Anterior cingulate cortex (tissue), 58 donors: ENCODE measurements at places on chromosomes 5 and 9.

- no peak for DNase-seq
Measured at GRCh38 chr5:113764382-113764781, 250.9 kb downstream of the YTHDC2 start.

DNA sequence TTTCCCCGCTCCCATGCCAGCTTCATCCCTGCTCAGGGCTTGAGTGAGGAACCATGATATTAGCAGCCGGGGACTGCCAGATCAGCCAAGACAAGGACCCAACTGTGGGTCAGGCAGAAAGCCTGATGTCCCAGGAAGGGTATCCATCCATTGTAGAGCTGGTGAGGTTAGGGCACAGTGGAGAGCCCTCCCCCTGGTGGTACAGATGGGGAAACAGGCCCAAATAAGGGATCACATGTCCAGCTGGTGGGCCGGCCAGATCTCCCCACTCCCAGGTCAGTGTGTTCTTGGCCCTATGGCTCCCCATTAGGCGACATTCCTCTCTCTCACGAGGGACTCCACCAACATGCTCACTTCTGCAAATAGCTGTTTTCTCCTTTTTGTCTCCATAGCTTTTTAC is 9.0 kb downstream of the CDX1 start:
- DNase-seq: no peak

DNA sequence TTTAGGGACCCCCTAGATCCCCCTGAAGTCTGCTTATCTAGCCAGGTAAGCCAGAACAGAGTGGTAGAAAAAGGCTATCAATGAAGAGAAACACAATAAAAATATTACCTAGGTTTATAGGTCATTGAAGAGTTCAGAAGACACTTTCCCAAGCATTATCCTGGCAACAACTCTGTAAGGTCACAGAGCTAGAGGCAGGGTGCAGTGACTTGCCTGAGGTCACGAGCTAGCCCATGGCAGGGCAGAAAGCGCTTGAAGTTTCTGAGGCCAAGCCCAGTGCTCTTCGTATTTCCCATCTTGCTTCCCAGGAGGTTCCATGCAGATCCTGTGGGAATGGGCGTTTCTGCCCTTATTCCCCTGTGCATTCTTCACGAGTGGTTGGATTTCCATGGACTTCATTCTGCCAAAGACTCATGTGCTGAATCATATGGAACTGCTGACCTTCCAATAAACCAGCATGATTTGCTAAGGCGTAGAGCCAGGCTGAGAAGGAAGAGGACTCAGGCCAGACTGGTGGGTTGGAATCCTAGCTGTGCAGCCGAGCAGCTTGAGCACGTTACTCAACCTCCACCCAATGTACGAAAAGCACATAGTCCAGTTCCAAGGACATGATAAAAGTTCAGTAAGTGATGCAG is 22.1 kb downstream of the TRMO start:
- no peak for DNase-seq

DNA sequence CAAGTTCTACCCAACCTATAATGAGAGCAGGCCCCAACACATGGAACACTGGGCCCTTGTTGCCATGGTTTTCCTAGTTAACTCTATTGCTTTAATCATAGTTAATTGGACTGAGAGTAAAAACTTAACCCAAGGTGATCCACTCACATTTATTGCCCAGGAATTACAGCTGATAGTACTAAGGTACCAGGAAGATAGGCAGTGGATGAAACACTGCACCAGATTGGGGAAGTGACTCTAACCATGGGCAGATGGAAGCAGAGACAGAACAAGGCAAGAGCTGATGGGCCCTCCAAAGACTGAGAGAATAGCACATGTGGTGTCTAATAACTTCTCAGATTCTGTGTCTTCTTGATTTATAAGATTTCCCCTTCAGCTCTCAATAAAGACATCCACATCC is 145.7 kb upstream of the TRIM32 start:
- no peak for DNase-seq

DNA sequence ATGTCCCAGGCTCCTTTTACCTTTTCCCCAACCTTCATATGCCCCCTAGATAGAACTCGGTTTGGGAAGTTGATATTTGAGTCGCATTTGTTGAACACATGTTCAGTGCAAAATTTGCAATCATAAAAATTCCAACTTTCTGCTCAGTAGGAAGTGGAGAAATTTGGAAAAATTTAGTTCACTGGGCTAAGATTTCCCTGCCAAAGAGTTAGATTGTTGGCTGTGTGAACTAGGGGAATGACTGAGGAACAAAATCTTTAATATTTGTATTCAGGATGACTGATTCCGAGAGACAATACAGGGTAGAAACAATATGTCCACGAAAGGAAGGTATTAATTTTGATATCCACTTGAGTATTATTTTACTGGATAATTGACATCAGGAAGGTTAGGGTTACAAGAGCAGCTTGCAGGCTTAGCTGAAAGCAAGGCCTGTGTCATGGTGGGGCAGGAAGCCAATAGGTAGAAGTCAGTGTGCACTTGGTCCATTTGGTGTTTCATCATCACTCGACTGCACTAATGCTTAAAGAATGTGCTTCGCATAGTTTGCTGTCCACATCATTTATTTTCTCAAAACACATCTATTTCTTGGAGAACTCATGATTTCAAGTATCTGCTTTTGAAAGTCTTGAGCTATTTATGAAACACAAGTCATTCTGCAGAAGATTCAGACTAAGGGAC is 59.4 kb upstream of the GNA14 start:
- no peak for DNase-seq

DNA sequence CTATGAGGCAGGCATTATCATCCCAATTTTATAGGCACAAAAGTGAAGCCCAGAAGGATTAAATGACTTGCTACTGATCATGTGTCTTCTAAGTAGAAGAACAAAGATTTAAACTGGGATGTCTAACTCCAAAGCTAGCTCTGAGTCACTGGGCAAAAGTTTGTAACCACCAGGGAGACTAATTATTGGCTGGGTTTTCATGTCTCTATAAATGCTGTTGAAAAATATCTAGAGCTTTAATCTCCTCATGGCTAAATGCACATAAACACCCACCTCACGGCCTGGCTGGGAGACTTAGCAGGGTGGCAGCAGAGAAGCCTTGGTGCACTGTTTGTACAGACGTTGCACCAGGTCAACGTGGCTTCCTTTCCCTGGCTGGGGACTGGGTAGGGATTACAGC is 144.6 kb downstream of the MELK start:
- no peak for DNase-seq

DNA sequence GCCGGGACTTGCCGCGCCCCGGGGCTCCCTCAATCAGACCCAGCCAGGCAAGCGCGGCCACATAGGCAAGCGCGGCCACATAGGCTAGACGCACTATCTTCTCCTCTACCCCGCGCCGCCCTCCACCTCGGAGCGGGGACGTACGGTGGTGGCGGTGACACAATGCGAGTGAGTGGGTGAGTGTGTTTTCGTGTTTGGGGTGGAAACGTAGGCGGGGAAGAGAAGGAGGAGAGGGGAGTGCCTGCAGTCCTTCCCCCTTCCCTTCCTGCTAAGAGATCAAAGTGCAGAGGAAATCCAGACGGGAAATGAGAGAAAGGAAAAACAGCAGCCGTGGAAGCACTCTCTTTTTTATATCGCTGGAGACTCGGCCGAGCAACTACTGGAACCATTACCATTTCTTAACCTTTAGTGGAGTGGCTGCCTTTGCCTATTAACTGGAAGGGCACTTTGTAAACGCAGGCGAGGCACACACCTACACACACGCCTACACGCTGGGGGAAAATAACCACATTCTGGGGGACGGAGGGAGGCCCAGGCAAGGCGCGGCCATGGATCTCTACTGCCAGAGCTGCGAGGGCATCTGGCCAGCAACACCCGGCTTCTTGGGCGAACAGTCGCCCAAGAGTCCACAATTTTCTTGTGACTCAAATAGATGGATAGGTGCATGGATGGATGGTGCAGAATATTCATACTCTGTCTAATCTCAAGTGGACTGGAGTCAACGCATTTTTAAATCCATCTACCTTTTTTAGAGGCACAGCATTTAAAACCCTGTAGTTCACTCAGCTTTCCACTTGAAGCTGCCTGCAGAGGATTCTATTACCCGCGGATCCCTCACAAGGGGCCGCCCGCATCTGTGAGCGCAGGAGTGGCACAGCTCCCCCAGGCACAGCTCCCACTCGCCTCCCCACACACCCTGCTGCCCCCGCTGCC is 2.1 kb downstream of the EDIL3 start:
- peak; percentile 9 for DNase-seq

- no peak for DNase-seq
Measured at GRCh38 chr5:181189363-181189961, 15.5 kb downstream of the TRIM7 start.

GRCh38 chr5:170843870-170844269 is 17.9 kb upstream of the RANBP17 start:
- no peak for DNase-seq

- DNase-seq: no peak
Measured at GRCh38 chr9:97840521-97840920, 12.5 kb upstream of the FOXE1 start.

- no peak for DNase-seq
Measured at GRCh38 chr5:87829217-87829551, 416.5 kb upstream of the CCNH start.

DNA sequence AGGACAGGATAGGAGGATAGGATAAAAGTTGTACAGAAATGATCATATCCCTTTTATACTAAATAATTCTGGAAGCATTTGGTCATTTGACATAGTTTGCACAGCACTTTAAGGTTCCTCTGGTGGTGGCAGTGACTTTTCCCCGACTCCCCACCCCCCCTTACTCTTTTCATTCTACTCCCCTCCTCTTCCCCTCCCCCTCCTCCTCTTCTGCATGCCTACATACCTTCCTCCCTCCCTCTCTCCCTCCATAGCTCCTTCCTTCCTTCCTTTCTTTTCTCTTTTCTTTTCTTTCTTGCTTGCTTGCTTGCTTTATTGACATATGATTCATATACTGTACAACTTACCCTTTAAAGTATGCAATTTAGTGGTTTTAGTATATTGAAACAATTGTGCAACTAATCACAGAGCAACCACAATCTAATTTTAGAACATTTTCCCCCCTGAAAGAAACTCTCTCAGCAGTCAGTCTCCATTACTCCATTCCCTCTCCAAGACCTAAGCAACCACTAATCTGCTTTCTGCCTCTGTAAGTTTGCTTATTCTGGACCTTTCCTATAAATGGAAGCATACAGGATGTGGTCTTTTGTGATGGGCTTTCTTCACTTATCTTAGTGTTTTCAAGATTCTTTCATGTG is 159.0 kb downstream of the HACD4 start:
- no peak for DNase-seq

- no peak for DNase-seq
Measured at GRCh38 chr5:111743512-111743911, 13.5 kb downstream of the NREP start.

GRCh38 chr5:56386046-56386445 is 152.9 kb upstream of the ANKRD55 start:
- DNase-seq: no peak

DNA sequence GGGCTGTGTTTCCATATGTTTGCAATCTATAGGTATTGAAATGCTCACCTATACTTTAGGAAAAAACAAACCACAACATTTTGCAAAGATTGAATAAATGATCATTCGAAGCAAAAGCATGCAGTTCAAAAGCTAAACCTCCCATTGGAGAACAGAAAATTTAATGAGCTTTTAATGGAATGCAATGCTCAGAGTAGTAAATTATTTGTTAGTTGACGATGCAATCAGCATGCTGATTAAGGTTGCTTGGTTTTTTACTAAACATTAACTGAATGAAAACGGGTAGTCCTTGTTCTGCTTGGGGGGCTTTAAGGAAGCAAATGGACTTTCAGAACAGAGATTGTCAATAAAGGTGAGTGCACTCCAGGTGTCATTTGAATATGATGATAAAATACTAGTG is 123.3 kb upstream of the TMEM161B start:
- no peak for DNase-seq

- peak; percentile 8 for DNase-seq
Measured at GRCh38 chr5:66814146-66814991, 218.2 kb downstream of the MAST4 start.

- no peak for DNase-seq
Measured at GRCh38 chr9:35729101-35729500, 2.9 kb downstream of the TLN1 start.

- no peak for DNase-seq
Measured at GRCh38 chr5:55226934-55227663, at the start of gene MCIDAS. Gene MCIDAS (minus strand): TSS chr5:55227315. CDS start chr5:55227138, 177 bp downstream.

DNA sequence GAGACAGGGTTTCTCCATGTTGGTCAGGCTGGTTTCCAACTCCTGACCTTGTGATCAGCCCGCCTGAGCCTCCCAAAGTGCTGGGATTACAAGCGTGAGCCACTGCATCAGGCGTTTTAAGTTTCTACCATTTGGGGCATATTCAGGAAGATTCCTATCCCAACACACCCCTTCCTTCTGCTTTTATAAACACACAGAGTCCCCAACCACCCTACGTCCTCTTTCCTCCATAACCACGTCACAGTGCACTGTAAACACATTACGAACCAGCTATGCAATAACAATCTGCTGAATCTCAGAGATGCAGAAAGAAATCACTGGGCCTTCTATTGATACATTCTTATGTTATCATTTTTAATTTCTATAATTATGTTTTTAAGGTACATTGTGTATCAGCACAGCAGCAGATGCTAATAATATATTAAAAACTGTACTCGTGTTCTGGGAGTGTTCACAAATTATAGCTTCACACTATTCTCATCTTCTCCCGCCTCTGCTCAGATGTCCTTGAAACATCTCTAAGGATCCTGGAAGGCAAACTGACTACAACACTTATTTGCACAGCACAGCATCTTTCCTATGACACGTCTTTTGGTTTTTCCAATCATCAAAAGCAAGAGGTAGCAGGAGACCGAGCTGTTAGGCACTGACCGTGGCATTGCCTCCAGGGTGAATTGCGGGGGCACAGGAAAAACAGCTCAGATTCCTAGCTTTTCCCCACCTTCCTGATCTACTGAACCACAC is 60.2 kb downstream of the KCNIP1 start:
- DNase-seq: no peak

DNA sequence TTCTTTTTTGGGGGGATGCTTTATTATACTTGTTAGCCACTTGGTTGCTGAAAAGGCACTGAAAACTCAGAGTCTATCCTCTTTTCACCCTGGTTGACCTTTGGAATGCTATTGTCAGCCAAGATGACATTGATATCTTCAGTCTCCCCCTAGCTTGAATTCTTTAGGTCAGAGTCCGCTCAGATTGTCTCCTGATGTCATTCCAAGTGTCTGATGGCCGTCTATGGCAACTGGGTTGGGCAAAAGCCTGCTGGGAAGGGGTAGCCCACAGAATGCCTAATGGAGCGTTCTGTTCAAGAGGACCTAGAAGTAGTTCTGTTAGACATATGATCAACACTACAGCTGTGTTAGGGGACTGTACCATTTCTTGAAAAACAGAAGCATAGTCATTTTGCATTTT is 9.7 kb upstream of the MEF2C start:
- DNase-seq: no peak
